Activated CD8-positive, alpha-beta memory T cell treated with anti-CD3 and anti-CD28 coated beads for 1 hour (primary cell): ENCODE measurements at places on chromosomes 2 and 18.

GRCh38 chr18:13745696-13746095 lies 19.2 kb downstream of the RNMT start:
- DNase-seq = no peak

DNA sequence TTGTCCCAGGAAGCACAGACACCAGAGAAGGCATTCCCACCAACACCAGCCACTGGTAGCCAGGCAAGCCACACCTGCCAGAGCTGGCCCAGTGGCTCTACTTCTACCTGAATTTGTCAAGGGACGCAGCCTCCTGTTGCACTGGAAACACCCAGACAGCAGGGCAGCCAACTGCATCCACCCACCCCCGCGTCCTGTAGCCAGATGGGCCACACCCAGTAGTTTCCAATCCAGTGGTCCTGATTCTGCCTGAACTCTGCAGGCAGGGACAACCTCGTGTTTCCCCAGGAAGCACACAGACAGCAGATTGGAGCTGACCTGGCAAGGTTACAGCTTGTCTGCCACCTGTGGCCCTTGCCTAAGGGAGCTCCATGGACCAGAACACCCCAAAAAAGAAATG lies 18.2 kb downstream of the PFN4 start:
- DNase-seq = no peak

GRCh38 chr2:110157153-110157793 lies 41.7 kb upstream of the MALL start:
- no peak for DNase-seq

- DNase-seq = no peak
Observed at GRCh38 chr2:115084446-115084845, 642.0 kb downstream of the DPP10 start.

- no peak for DNase-seq
Observed at GRCh38 chr2:120571015-120571728, 164.5 kb upstream of the GLI2 start.

GRCh38 chr18:64009305-64009704 lies 39.4 kb downstream of the SERPINB8 start:
- DNase-seq = no peak

GRCh38 chr18:68438983-68439382 lies 275.9 kb downstream of the TMX3 start:
- no peak for DNase-seq

DNA sequence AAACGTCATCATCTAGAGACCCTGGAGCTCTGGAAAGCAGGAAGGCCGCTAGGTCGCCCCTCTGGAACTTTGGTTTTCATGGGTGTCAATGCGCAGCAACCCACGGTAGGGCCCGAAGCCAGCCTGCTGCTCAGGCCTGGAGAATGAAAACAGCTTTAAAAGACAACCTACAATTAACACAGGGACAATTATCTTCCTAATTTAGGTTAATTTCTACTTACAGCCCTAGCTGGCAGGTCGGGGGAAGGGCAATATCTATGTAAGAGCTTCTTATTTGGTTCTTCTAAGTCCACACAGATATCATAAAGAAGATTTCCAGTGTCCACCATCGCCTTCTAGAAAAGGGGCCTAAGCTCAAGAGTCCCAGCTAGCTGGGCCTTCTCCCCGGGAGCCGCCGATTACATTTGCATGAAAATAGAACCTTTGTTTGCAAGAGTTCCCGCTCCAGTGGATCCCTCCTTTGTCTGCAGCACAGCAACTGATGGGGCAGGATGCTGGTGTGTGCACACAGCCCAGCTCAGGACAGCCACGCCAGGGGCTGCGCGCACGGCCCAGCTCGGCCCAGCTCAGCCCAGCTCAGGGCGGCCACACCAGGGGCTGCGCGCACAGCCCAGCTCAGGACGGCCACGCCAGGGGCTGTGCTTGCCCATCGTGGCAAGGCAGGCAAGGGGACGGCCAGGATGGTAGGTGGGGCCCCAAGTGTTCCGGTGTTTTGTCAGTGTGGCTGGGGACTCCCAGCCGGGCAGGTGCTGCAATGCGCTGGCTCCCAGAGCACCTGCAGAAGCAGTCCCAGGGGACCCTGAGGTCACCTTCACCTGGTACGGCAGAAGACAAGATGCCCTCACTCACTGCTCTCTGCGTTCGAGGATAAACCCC lies 109.1 kb downstream of the HDAC4 start:
- DNase-seq = no peak

DNA sequence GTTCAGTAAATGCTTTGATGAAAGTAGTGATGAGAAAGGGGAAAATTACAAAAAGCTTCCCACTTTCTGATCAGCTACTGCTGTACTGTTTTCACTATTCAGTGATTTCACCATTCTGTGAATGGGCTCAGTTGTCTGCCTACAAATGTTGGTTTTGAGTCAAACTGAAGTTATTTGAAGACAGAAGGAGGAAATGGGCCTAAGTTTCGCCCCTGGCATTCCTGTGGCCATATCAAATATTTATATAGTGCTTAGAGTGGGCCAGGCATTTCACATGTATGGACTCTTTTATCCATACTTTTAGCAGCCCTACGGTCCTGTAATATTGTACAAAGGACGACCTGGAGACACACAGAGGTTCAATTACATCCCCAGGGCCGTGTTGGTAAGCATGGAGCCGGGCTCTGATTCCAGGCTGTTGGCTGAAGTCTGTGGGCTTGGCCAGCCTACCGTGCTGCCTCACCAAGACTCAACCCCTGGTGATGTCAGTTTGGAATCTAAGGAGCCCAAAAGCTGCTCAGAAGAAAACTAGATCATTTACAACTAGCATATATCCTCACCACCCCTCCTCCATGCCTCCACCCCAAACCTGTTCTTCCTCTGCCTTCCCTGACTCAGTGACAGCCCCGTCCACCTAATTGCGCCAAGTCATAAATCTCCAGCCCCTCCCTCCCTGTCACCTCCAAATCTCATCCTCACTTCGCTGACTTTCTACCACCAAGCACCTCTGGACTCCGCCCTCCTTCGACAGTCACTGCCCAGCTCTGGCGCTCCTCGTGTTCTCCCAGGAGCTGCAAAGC lies 10.1 kb upstream of the GRHL1 start:
- DNase-seq = no peak

GRCh38 chr18:23067236-23067635 lies 68.0 kb upstream of the CABLES1 start:
- DNase-seq = no peak

DNA sequence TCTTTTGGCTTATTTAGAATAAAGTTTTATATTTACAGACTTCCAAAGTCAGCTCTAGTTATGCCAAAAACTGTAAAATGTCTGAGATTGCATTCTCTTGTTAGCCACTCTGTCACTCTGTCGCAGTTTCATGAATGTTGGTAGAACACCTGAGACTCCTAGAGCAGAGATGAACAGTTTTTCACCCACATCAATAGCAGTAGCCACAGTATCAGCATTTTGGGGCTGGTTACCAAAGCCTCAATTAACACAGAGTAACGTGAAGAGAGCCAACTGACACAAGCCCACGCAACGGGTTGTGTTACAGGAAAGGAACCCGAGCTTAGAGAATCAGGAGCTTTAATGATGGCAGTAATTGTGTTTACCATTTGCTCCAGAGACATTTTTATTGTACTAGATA lies 443.0 kb upstream of the SLC39A10 start:
- DNase-seq = no peak

DNA sequence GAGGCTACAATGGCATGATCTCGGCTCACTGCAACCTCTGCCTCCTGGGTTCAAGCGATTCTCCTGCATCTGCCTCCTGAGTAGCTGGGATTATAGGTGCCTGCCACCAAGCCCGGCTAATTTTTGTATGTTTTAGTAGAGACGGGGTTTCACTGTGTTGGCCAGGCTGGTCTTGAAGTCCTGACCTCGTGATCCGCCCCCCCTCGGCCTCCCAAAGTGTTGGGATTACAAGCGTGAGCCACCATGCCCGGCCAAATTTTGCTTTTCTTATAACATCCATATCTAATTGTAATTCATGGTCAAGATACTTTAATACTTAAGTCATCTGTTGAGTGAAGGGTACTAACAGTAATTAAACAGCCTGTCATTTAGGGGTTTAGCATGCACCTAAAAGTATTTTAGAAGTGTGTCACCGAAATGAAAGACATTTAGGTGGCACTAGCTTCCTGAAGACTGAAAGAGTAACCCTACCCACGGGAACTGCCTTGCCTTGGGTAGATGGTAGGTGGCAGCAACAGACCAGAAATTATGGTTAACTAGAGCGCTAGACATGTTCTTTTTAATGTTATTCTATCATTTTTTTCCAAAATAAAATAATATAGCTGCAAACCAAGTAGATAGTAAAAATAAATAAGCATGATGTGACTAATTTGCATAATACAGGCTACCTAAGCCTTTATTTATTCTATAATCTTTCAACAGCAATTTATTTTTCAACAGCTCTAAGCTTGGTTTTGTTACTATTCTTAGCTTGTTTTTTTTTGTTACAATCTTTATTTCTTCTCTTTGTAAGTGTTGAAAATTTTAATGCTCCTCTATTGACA lies 8.6 kb upstream of the ACYP2 start:
- no peak for DNase-seq

DNA sequence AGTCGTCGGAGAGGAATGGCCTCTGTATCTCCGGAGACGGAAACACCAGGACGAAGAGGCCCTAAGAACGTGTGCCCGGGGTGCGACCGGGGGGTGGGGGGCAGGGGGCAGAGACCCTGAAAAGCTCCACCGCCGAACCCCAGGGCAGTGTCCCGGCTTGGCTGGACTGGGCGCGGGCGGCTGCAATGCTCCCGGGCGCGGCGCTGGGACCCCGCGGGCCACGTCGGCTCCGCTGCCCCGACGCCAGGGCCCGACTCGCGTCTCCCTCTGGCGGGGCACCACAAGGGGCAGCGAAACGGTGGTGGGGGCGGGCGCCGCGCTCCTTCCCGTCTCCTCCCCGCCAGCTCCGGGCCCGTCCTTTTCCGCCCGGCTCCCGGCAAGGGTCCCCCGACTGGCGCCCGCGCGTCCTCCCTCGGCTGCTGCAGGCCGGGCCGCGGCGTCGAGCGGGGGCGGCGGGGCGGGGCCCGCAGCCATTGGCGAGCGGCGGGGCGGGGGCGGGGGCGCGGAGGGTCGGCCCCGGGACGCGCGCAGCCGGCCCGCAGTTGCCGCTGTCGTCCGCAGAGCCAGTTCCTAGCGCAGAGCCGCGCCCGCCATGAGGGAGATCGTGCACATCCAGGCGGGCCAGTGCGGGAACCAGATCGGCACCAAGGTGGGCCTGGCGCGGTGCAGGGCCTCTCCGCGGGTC lies at the start of gene TUBB6:
TUBB6 (plus strand) TSS at position 541 of the 685 bp plus-strand sequence; CDS start at position 593, 52 bp downstream.
- DNase-seq = no peak

DNA sequence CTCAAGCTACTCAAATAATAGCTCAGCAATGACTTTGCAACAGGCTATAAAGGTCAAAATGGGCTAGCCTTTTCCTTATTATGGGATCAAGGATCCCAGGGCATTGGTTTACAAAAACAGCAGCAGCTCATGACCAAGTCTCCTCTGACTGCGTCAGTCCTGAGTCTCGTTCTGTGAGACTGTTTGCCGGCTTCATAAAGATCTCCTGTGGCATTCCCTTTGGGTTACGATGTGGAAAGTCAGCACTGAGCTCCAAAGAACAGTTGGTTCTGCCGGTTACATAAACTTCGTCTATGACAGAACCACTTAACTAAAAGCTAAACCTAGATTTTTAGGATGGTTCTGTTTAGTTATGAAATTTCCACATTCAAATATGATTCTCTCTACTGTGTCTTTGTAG lies 674.9 kb downstream of the ZEB2 start:
- DNase-seq = no peak

DNA sequence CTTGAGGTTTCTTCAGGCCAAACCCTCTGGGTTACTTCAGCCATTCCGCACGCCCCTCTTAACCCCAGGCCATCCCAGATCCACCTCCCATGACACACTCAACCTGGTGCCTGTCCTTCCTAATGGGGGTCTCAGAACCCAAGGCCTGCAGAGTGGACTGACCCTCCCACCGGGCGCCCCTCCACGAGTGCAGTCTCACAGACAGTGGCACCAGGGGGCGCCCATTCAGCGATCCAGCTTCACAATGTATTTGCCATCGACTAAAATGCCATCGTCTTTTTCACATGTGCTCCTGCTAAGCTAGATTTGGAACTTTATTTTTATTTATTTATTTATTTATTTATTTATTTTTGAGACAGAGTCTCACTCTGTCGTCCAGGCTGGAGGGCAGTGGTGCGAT lies 38.5 kb downstream of the INPP5D start:
- DNase-seq = no peak

- DNase-seq = no peak
Observed at GRCh38 chr2:3470856-3471737, 48.2 kb downstream of the ADI1 start.

DNA sequence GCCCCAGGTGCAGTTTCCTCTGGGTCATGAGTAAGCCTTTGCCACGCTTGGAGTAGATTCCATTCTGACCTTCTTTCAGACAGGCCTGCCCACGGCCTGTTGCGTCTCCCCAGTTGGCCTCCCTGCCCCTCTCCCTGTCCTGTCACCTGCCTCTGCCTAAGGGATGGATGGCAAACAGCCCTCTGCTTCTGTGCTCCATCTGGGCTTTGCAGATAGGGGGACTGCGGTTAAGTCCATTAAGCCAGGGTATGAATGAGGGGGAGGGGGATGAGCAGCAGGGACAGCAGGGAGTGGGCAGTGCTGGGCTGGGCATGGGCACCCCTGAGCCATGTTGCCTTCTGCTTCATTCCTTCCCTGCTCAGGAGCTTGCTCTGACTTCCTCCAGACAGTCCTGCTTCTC lies 37.6 kb upstream of the B3GNT7 start:
- no peak for DNase-seq

DNA sequence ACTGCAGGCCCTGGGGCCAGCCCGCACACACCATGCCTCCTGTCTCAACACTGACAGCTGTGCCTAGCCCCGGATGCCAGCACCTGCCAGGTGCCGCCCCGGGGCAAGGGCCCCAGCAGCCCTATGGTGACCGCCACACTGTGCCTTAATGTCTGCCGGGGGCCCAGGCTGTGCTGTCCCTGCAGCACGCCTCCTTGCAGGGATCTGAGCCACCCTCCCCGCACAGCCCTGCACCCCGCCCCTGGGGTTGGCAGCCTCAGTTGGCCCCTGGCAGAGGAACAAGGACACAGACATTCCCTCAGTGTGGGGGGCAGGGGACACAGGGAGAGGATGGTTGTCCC lies 8.5 kb upstream of the CAPN10 start:
- no peak for DNase-seq

- no peak for DNase-seq
Observed at GRCh38 chr18:69031571-69031970, 233.7 kb downstream of the CCDC102B start.

- DNase-seq = no peak
Observed at GRCh38 chr2:187867165-187867564, 312.9 kb upstream of the TFPI start.

GRCh38 chr2:11492720-11493119 lies 26.8 kb upstream of the E2F6 start:
- no peak for DNase-seq

GRCh38 chr2:37526323-37526722 lies 145.1 kb downstream of the CDC42EP3 start:
- DNase-seq = no peak

DNA sequence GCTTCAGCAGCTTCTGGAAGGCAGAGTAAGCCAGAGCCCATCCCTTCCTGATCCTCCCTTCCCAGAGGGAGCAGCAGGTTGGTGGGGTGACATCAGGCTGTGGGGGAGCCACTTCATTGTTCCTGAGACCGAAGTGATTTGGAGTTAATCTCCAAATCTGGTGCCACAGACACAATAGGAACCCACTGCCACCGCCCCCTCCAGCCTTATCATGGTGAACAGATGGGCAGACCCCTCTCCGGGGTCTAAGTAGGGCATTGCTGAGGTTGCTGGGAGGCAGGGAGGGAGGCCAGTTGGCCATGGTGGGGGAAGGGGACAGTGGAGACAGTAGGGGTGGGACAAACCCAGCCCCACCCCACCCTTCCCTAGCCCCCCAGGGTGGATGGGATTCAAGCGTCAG lies 25.6 kb upstream of the SLC35F6 start:
- DNase-seq = no peak

- no peak for DNase-seq
Observed at GRCh38 chr2:70717431-70718038, 50.5 kb downstream of the ADD2 start.
